ENCODE measurements at places on chromosomes 1 and 21.

DNA sequence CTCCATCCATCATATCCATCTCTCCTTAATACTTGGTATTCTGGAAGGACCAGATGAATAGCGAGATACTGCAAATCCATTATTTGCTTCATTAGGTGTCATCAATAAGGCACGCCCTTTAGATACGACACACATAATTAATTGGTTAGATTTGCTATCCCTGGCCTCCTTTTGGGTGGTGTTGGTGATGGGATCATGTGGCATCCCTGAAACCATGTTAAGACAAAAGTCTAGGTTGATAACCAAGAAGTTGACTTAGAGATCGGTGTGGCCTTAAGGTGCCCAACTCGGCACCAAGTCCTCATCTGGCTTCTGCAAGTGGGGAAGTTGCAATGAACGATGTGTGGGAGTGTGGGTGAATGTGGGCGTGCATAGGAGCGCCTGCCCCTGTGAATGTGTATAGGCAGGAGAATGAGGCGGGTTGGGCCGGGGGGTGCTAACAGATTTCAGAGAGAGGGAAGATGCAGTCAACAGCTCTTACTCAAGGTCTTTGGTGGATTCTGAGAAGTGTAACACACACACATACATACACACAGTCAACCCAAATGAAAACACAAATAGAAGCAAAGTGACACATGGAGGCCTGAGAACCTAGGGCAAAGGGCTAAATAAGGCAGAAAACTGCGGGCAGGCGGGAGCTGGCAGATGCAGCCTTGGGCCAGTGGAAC is 415.7 kb upstream of the ESRRG start:
- DNase-seq: no peak

- peak; percentile 80 for DNase-seq
Observed at GRCh38 chr1:184941735-184942134, 32.6 kb downstream of the NIBAN1 start.

- DNase-seq: no peak
Observed at GRCh38 chr1:2973601-2974593, 47.4 kb upstream of the ACTRT2 start.

DNA sequence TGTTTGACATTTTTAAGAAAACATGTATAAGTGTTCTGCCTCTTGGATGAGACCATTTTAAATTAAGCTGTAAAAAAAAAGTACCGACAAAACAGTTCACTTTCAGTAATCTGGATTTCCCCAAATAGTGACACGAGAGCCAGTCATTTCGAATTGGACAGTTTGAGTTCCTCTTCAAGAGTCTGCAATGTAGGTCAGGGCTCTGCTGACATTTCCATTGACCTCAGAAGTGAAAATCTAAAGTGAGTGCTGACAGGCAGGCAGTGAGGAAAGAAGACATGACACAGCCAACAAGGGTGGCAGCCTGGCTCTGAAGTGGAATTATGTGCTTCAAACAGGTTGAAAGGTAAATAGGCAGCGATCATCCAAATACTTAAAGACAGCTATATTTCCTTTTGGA is at the start of gene IL23R:
Gene IL23R, plus strand, starts transcription at position 259 of the 400 bp plus-strand sequence. CDS start 1,667 bp downstream, outside the sequence.
- DNase-seq: peak; percentile 93

GRCh38 chr1:222546548-222547259 is 1.2 kb downstream of the HHIPL2 start:
- DNase-seq: no peak

DNA sequence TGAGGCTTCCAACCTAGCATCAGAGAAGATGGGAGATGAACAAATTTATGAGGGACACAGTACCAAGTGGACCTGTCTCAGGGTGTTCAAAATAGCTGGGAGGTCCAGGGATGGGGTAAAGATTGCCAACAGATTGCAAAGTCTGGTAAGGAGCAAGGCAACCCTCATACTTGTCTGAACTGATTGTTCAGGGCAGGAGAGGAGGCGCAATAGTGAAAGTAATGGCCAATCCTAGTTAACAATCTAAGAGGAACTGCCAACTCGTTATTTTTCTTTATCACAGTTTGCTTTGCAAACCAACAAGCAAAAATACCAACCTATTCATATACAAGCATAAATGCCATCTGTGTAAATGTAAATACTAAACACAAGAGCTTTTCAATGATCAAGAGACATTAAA is 78.4 kb upstream of the S1PR1 start:
- no peak for DNase-seq

DNA sequence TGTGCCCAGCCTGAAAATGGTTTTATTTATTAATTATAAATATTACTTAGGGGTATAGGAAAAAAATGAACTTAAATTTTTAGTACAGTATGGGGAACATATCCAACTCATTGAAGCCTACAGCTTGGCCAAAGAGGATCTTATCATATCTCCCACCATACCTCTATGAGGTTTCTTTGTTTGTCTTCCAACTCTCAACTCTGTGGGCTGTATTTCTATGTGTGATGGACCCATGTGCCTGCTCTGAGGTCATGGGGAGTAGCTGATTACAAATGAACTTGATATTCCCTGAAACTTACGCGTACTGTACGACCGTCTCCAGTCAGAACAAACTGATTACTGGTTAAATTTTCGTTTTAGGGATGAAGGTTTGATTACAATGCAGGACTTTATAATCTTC is 41.4 kb upstream of the PODN start:
- DNase-seq: no peak

DNA sequence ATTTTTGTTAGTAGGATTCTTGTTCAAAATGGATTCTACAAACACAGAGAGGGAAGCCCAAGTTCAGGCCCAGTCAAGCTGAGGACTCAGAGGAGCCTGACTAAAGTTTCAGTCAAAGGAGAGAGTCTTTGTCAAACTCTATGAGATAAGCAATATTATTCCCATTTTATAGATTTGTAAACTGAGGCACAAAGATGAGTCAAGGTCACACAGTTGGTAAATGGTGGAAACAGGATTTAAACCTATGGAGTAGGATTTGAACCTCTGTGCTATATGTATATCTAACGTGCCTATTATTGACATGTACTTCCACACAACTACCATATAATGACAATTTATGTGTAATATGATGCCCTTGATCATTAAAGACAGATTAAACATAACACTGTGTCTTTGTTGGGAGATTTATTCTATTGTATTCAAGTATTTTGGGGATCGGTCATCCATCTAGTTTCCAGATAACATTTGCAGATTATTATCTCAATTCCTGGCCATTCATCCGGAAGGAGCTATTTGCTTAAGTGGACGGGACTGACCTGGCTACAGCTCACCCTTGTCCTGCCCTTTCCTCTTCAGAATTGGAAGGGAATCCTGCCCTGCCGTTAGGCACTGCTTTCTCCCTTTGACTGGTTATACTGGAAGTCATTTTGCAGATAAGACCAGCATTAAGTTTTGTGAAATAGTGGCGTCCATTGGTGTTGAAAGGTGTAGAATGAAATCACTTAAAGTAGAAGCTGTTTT is 86.1 kb upstream of the LMO4 start:
- no peak for DNase-seq

- no peak for DNase-seq
Observed at GRCh38 chr1:5254131-5254725, 599.8 kb downstream of the AJAP1 start.

DNA sequence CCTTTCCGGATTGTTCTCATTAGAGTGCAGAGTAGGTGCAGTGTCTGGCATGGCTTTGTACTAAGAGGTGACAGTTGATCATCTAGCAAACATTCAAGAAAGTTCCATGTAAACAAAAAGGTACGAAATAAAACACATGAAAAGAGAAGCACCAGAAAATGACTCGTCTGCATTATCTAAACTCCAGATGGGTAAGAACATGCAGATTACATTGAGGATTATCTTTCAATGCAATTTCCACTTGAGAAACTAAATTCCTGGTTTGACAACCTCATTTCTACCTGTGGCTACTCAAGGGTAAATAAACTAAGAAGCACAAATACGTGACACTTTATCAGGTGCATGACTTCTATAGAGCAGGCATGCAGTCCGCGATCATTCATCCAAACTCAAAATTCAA is 17.6 kb downstream of the SLC30A10 start:
- DNase-seq: no peak

DNA sequence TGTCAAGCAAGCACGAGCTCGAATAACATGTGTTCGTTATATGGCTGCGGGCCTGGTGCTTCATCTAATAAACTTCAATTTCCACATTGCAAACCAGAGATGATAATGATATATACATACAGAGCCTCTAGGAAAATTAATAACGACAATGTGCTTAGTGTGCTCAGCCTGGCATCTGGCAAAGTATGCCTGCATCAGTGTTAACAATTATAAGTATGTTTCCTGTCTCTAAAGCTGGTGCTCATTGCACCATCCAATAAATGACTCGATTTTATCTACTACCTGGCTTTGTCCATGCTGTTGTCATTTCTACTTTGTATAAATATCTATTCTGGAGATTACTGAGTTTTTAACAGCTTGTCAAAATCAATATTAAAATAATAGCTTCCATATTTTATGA is 1402.6 kb downstream of the MRPL39 start:
- DNase-seq: no peak

- no peak for DNase-seq
Observed at GRCh38 chr21:26064506-26064905, 106.1 kb downstream of the APP start.

GRCh38 chr1:66296370-66296769 is 237.6 kb upstream of the SGIP1 start:
- no peak for DNase-seq

GRCh38 chr21:42683371-42684108 is 30.1 kb downstream of the PDE9A start:
- DNase-seq: no peak

GRCh38 chr1:186681121-186681520 is 898 bp upstream of the PTGS2 start:
- no peak for DNase-seq

- no peak for DNase-seq
Observed at GRCh38 chr1:244552336-244552735, 91.3 kb downstream of the CATSPERE start.

DNA sequence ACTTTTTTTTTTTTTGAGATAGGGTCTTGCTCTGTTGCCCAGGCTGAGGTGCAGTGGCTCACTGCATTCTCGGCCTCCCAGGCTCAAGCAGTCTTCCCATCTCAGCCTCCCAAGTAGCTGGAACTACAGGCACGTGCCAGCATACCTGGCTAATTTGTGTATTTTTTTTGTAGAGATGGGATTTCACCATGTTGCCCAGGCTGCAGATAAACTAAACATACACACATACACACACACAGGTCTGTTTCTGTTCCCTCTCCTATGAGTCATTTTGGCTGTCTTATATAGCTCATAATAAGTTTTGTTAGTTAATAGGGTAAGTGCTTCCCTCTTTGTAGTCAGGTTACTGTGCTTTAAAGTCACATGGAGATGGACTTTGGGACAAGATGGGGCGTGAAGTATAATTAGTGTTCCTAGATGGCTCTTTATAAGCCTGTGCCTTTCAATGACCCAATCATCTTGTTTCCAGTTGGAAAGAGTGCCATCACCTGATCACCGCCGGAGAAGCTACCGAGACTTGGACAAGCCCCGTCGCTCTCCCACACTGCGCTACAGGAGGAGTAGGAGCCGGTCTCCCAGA is 9.1 kb downstream of the PRPF38A start:
- DNase-seq: no peak

DNA sequence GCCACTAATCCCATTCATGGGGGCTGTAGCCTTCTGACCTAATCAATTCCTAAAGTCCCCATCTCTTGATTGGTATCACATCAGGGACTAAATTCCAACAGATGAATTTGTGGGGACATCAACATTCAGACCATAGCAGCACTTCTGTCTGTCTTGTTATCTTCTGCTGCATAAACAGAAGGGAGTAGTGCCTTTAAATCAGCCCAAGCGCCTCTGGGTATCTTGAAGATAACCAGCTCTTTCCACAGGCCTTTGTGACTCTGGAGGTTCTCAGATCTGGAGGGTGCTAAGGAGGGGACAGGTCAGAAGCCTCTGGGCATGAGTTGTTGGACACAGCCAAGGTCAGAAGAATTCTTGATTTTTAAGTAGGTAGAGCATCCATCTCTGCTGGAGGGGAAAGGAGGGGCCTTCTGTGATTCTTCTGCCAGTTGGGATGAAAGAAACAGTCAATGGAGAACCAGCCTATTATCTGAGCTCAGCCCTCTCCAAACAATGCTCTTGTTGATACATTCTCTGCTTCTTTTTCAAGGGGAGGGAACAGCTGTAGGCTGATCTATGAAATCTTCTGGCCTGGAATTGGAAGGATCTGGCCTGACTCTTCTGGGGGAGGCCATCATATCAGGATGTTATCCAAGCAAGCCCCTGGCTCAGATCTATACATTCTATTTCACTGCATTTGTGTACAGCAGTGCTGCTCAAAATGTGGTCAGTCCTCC is 31.3 kb upstream of the LRIG2 start:
- no peak for DNase-seq

DNA sequence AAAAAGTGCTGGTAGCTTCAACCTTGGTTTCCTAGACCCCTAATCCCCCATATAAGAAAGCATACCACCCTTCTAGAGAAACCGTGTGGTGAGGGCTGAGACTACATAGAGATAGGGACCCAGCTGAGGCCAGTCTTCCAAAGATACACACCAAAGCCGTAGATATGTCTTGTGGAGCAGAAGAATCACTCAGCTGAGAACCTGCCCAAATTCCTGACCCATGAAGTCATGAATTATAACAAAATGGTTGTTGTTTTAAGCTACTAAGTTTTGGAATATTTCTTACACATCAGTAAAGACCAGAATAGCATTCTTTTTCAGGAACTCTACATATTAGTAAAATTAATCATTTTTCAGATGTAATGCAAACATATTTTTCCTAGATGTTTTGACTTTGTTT is 3.3 kb upstream of the SNRPE start:
- DNase-seq: no peak

GRCh38 chr1:29557701-29558600 is 321.6 kb downstream of the PTPRU start:
- no peak for DNase-seq

DNA sequence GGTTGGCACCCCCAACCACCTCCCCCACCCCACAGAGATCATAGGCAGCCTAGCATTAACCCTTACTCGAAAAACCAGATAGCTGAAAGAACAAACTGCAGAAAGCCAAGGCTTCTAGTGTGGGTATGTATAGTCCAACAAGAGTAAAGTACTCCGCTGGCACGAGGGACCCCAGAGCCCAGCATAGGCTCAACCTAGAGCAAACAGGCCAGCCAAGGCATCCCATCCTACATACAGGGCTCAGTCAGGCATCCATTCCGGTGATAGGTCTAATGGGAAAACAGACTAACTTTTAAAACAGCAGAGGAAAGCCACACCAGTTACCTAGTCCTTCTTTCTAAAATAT is 17.8 kb downstream of the DIPK1A start:
- DNase-seq: no peak

- no peak for DNase-seq
Observed at GRCh38 chr1:61447968-61448430, 276.9 kb downstream of the TM2D1 start.

GRCh38 chr1:15455522-15455921 is 1.0 kb upstream of the CELA2A start:
- DNase-seq: no peak

DNA sequence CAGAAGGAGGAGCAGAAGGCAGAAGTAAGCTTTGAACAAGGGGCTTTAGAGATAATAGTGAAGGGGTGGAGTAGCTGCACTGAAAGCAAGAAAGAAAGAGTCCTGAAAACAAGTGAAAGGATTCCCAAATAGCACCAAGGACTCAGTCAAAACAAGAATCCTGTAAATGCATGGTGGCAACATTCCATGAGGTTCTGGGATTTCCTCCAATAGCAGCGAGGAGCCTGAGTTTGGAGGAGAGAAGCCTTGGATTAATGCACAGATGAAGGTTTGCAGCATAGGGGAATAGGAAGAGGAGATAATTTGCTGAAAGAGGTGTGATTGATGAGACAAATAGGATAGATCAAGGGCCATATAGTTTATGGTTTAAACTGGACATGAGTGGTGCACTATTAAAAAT is 10.9 kb downstream of the KRTAP22-2 start:
- no peak for DNase-seq

- no peak for DNase-seq
Observed at GRCh38 chr1:23273450-23274133, 56.3 kb upstream of the HTR1D start.

GRCh38 chr1:199751962-199752687 is 275.4 kb upstream of the NR5A2 start:
- no peak for DNase-seq
